ENCODE measurements at places on chromosomes 1 and 21.

- DNase-seq: no peak
These were observed 391 bp upstream of the CENPS start for GRCh38 chr1:10429868-10430215.

- DNase-seq: no peak
These were observed 28.9 kb upstream of the BTG2 start for GRCh38 chr1:203276408-203276807.

GRCh38 chr1:40312238-40313205 lies 4.6 kb downstream of the COL9A2 start:
- DNase-seq: no peak

- DNase-seq: no peak
These were observed 289.4 kb downstream of the ADGRL2 start for GRCh38 chr1:82090104-82090503.

DNA sequence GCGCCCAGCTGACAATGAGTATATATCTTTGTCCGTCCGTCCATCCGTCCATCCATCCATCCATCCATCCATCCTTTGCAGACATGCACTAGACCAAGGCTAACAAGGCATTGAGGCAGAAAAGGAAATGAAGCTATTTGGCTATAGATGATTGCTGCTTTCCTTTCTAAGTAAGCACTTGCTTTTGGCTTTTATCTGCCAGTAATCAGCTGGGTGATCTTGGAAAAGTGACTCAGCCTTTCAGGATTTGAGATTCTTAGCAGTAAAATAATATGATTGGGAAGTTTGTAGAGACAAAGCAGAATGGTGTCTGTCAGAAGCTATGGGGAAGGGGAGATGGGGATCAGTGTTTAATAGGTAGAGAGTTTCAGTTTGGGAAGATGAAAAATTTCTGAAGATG lies 22.7 kb downstream of the ZFYVE9 start:
- DNase-seq: no peak

- DNase-seq: no peak
These were observed 61.7 kb upstream of the DNAJC6 start for GRCh38 chr1:65247419-65248359.

GRCh38 chr1:91031081-91031480 lies 9.2 kb upstream of the ZNF644 start:
- DNase-seq: no peak

DNA sequence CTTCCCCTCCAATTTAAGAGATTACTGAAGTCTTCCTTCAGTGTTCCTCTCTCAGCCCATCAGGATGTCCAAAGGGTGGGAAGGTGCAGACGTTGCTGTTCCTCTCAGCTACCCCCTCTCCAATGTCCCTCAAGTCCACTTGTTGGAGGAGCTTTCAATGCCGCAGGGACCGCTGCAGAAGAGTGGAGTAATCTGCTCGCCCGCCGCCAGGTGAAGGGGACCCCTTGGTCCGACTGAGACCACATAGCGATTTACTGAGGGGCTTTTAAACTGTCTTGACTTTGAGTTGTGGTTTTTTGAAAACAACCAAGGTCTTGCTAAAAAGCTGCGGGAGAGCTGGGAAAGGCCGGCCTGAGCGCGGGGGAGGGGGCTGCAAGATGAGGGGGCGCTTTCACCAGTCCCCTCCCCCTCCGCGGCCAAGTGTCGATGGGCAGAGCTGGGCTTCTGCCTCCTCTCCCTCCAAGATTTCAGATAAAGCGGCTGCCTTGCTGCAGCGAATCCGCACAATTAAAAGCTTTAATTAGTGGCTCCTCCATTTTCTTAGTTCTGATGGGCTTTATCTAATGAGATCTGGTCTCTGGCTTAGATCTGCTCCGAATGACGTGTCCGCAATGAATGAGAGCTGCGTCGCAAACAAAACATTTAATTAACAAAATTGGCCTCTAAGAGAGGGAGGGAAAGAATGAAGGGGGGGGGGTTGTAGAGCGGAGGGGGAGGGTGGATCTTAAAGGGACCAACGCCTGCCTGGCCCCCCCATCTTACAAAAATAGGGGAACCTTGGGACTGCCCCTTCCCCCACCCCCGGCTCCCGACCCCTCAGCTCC lies 5.9 kb downstream of the LMO4 start:
- DNase-seq: no peak

GRCh38 chr1:43537423-43538142 lies 6.9 kb downstream of the PTPRF start:
- no peak for DNase-seq

GRCh38 chr1:13604721-13605120 lies 21.1 kb downstream of the PDPN start:
- DNase-seq: no peak

Measured in activated T-helper 1 cell treated with anti-CD3 and anti-CD28 coated beads, Interleukin-2, amount 50 U/mL, for 16 hours (primary cell).